ENCODE measurements at places on chromosomes 6 and 20.

GRCh38 chr20:58056921-58057686 is 171.3 kb downstream of the ANKRD60 start:
- DNase-seq = peak; percentile 0

DNA sequence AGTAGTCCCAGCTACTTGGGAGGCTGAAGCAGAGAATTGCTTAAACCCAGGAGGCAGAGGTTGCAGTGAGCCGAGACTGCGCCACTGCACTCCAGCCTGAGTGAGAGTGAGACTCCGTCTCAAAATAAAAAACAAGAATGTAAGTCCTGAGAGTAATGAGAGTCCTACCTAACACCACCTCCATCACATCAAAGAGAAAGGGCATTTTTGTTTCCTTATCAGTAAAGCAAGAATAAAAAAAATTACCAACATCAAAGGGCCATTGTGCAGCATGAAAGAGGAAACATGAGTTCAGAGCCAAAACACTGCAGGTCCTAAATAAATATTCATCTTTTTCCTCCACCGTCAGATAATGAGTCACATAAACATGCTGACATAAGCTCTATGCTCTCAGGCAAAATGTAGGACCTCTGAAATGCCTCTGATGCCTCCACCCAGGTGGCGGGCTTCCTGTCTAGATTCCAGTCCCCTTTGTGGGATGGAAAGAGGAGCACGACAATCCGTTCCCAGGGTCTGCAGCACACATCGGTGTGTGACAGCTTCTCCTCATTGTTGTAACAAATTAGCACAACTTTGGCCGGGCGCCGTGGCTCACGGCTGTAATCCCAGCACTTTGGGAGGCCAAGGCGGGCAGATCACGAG is 7.2 kb downstream of the ATP9A start:
- no peak for DNase-seq

- DNase-seq = peak; percentile 87
Observed at GRCh38 chr6:167760979-167761793, 65.5 kb upstream of the AFDN start.

- no peak for DNase-seq
Observed at GRCh38 chr6:105753207-105753606, 332.9 kb upstream of the PRDM1 start.

DNA sequence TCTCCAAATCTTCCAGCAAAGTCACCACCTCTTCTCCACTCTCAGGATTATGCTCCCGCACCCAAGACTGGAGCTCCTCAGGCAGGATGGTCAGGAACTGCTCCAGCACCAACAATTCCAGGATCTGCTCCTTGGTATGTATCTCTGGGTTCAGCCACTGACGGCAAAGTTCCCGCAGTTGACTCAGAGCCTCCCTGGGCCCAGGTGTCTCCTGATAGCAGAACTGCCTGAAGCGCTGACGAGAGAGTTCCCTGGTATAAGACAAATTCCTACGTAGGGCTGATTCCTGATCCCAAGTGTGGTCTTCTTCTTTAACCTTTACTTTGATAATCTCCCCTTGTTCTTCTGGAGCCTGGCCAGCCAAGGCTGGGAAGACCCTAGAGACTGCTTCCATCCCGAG is 60.6 kb downstream of the GPX5 start:
- DNase-seq = peak; percentile 52
